ENCODE measurements at places on chromosomes 11 and 22. TPM values are rescaled to one million over a fixed set of nuclear protein-coding genes. Genes with fewer than 3 reads are reported as not detected.

Gene CCDC89
- 0.14 TPM for total RNA-seq

Gene REXO2
- 99.5 TPM for total RNA-seq

Gene ABTB2
- total RNA-seq = 14.1 TPM

Gene PANX3
- not detected for total RNA-seq

DNA sequence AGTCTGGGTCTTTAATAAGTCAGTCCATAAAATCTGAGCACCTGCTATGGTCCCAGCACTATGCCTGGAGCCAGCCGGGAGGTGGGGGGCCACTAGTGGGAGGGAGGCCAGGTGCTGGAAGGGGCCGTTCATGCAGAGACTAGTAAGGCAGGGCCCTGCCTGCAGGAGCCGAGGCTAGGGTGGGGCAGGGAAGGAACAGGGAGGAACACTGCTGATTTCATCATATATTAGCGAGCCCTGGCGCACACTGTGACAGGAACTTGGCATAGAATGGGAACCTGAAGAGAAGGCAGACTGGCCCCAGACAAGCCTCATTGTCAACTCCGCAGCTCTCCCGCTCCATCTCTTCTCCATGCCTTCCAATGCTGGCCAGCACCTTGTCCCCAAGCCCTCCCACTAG, 7.1 kb downstream of the VSIG10L2 start:
- no peak for DNase-seq

- no peak for DNase-seq
Measured at GRCh38 chr22:46347646-46348045, 12.1 kb downstream of the TRMU start.

DNA sequence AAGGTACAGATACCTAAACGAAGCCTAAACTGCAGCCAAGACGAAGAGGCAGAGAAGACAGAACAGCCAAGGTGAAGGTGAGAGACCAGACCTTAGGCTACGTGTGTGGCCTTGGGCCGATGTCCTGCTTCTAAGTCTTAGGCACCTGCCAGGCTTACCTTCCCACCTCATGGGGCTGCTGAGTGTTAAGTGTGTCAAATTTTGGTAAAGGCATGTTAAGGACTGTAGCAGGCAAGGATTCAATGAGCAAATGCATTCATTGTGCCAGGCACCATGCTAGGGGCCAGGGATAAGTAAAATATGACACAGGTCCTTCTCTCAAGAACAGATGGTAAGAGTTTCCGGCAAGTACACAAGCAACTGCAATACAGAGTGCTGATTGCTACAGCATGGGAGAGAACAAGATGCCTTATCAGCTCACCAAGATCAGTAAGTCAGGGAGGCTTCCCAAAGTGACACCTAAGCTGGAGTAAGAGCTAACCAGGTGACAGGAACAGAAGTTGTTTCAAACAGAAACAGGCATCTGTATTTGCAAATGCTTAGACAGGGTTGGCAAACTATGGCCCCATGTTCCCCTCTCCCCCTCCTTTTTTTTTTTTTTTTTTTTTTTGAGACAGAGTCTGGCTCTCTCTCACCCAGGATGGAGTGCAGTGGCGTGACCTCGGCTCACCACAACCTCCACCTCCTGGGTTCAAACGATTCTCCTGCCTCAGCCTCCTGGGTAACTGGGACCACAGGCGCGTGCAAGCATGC, 46.7 kb downstream of the CLTCL1 start:
- DNase-seq = no peak

DNA sequence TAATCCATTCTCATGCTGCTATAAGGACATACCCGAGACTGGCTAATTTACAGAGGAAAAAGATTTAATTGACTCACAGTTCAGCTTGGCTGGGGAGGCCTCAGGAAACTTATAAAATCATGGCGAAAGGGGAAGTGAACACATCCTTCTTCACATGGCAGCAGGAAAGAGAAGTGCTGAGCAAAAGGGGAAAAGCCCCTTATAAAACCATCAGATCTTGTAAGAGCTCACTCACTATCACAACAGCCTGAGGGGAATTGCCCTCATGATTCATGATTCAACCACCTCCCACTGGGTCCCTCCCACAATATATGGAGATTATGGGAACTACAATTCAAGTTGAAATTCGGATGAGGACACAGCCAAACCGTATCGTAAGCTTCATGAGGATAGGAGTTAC, 3.8 kb upstream of the CYB5R2 start:
- no peak for DNase-seq

- DNase-seq = no peak
Measured at GRCh38 chr22:17199003-17199731, 20.1 kb downstream of the ADA2 start.

GRCh38 chr11:17012712-17013547, 1.3 kb downstream of the PLEKHA7 start:
- DNase-seq = no peak

DNA sequence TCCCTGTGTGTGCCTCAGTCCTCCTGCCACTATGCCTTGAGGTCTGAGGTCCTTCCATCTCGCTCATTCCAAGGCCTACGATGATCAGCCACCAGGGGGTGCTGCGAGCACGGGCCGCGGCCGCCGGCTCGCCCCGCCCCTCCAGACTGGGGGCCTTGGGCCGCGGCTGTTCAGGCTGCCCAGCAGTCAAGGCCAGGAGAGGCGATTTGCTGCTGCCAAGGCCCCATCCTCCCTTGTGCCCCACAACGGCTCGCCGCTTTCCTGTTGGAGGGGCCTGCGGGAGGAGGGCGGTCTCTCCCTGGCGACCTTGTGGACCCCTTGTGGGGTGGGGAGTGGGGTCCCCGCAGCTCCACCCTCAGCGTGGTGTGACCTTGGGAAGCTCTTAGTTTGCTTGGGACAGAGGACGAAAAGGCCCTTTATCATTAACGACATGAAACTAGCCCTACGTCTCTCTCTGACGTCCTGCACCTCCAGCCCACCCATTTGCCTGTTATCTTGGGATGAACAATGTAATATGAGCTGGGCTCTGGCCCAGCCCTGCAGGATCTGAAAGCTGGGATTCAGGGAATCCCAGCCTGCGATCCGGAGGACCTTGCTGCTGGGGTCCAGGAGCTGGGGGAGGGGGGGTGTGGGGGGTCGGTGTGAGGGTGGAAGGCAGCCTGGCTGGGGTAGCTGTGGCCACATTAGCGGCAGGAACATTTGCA, 5.3 kb upstream of the GALR3 start:
- DNase-seq = peak; percentile 96

DNA sequence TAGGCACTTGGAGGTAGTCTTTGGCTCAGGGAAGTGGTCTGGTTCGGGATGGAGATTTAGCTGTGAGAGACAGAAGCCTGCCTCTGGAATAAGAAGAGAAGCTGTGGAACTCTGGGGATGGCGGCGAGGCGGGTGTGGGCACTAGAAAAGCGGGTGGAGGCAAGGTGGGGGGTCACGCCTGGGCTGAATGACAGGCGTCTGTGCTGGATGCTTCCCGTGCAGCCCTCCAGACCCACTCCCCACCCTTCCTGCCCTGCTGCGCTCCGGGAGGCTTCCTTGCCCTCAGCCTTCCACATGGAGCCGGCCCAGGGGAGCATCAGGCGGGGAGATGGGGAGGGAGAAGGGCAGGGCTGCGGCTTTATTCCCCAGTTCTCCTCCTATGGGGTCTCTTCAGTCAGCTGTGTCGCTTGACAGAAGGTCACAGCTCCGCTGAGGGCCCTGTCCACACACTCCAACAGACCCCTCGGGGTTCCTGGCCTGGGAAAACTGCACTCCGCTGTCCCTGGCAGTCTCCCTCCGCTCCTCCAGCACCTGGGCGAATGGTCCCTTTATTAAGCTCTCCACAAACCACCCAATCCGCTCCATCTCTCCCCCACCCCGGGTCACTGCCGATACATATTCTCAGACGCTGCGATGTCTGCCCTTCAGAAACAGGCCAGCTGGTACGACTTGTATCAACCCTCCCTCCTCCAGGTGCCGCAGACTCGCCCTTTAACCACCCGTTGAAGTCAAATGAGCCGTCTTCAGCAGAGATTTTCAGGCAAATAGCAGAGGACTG, 6.2 kb downstream of the DNAJB13 start:
- no peak for DNase-seq

DNA sequence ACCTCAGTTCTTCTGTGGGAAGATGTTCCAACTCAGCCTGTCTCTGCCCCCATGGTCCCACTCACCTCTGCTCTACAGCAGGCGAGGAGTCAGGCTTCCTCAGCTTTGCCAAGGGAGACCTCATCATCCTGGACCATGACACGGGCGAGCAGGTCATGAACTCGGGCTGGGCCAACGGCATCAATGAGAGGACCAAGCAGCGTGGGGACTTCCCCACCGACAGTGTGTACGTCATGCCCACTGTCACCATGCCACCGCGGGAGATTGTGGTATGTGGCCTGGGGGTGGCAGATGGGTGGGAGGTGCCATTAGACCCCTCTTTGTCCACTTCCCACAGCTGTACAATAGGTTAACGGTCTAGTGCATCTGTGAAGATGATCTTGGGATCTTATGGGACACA, 73.3 kb downstream of the MYO7A start:
- no peak for DNase-seq

DNA sequence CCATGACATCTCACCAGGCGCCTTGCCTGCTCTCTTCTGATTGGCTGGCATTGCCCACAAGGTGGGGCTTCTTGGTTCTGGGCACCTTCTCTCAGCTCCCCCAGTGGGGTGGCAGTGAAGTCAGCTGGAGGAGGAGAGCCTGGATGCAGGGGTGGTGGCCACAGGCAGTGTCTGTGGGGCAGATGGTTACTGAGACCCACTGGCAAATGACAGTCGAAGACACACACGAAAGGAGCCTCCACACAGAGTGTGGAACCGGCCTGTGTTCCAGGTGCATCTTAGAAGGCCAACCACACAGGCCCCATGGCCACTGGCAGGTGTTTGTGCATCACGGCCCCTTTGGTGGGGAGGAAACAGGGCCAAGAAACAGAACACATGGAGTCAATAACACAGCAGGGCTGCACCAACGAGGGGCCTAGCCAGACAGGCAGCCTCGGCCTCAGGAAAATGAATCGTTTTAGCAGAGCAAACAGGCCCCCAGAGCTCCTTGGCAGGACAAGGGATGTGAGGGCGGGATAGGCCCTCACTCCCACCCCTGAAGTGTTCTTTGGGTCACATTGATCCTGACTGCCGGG, 683.4 kb downstream of the TBC1D22A start:
- no peak for DNase-seq
